ENCODE measurements at places on chromosomes 1 and 21.
A peak's percentile ranks its signal among the peaks of the same experiment; 100 is the strongest.

DNA sequence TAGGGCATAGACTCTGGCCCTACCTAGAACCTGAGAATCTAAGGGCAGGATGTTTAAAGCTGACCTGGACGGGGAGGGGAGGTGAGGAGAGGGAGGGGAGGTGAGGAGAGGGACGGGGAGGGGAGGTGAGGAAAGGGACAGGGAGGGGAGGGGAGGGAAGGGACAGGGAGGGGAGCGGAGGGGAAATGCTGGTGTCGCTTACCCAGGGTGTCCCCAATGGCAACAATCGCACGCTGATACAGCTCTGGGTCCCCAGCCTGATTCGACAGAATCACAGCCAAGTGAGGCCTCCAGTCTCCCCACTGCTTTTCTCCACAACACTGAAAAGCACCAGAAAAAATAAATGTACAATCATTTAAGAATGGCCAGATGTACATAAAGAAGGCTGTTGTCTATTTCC, 22.2 kb downstream of the SEC16B start:
- no peak for DNase-seq

DNA sequence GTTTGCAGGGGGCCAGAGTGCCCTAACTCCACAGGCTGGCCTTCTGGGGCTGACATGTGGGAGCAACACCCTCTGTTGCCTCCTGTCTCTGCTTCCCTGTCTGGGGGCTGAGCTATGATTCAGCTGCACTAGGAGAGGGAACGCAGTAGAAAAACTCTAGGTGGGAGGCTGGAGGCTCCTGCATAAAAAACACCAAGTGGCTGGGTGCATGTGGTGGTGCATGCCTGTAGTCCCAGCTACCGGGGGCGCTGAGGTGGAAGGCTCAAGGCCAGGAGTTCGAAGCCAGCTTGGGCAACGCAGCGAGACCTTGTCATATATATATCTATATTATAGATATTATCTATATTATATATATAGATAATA, 5.6 kb downstream of the KIF17 start:
- no peak for DNase-seq

DNA sequence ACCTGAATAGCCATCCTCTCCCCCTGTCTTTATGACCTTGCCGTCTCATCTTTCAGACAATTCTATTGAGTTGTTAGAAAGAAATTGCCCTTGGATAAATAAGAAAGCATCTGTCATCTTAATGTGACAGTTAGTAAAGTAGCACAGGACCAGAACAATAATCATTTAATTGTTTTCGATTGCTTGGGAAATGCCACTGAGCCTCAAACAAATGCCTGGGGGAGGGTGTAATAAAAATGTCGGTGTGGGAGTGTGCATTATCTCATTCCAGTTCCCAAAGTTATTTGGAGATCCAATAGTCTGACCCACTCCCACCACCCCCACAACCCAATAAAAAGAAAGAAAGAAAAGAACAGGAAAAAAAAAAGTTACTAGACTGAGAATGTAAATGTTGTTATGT, 509.3 kb upstream of the LRRC7 start:
- no peak for DNase-seq

- DNase-seq, result peak; percentile 60
Observed at GRCh38 chr1:30697571-30698376, 25.6 kb downstream of the MATN1 start.

DNA sequence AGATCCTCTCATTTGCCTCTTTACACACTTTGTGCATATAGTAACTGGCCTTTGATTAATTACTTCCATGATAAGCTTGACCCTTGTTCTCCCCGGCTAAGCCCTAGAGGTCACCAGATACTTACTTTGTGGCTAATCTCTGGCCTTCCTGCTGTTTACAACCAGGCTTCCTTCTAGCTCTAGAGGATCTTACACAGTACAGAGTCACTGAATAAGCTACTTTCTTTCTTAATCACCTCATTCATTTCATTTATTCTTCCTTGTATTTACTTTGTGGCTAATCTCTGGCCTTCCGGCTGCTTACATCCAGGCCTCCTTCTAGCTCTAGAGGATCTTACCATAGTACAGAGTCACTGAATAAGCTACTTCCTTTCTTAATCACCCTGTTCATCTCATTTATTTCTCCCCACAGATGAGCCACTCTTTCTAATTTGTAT, 144.3 kb upstream of the C1orf21 start:
- DNase-seq, result peak; percentile 40

All from MCF 10A (cell line).